H9 (cell line): ENCODE measurements at places on chromosomes 2 and 18.

DNA sequence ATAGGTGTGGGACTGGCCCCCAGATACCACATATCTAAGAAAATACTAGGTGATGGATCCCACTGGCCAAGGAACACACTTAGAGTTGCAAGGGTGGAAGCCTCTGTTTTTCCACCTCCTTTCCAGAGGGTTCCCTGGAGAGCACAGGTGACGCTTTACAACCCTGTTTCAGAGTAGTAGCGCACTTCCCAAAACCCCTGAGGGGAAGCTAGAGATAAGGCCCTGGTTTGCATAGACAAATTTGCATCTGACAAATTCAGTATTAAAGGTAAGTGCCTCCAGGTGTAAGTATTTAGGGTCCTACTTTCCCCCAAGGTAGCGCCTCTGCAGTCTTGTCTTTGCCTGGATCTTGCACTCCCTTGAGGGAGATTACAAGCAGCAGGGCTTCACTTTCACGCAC is 474 bp upstream of the CERKL start:
- peak overlapping the region; percentile 90 for H3K4me3 ChIP-seq
- H3K36me3 ChIP-seq: no peaks in the 10 kb centered on the region
- peaks cover 35% of the 10 kb centered on the region; the same call in 1 of the 2 replicates for H3K27me3 ChIP-seq
- no peak overlapping the region for H3K27ac ChIP-seq
- DNase-seq: peak; percentile 29

DNA sequence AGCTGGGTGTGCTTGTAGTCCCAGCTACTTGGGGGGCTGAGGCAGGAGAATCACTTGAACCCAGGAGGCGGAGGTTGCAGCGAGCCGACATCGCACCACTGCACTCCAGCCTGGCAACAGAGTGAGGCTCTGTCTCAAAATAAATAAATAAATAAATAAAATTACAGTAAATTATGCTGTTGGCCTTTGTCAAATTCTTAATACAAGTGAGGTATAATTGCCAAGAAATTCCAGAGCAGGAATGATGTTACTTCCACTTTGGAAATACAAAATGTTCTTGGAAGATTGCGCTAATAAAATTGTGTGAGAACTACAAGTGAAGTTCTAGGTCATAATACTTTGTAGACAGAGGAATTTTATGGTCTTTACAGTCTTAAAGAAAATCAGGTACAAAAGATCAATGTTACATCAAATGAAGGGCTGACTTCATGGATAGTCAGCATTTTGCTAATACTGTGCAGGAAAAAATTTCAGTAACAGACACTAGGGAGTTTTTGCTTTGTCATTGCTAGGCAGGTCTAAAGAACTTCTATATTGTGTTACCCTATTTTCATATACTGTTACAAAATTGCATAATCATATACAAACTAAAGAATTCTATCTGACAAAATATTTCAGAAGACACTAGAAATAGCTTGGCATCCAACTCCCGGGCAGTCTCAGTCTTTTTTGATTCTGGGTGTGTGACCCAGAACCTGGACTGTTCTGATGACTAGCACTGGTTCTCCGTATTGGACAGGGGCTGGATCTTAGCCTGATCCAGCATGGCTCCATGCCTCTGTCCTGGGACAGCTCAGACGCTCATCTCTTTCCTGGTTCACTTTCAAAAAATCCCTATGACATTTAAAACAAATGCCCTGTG is 76.0 kb upstream of the STK17B start:
- H3K4me3 ChIP-seq: no peak overlapping the region
- no peaks in the 10 kb centered on the region for H3K4me1 ChIP-seq
- no peaks in the 10 kb centered on the region for H3K27me3 ChIP-seq

DNA sequence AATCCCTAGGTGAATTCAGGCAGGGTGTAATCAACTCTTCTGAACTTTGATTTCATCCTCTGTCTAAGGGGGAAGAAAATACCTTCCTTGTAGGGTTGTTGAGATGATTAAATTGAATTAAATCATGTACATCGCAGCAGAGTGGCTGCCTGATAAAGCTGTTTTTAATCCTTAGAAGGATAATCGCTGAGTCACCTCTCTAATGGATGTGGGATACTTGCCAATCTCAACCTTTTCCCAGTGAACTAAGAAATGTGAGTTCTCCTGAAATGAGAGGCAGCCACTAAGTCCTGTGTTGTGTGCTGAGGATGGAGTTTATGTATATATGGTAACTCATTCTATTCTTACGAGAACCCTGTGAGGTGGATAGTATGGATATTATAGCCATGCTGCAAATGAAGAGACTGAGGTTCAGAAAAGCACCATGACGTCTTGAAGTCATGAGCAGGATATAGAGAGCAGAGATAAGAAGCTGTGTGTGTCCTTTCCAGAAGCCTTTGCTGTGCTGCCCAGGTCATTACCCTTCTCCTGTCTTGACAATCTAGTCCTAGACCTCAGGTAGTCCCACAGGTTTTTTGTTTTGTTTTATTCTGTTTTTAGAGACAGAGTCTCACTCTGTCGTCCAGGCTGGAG is 93.3 kb downstream of the HNRNPLL start:
- no peak overlapping the region for H3K4me3 ChIP-seq
- no peaks in the 10 kb centered on the region for H3K27me3 ChIP-seq
- H3K36me3 ChIP-seq: no peaks in the 10 kb centered on the region

DNA sequence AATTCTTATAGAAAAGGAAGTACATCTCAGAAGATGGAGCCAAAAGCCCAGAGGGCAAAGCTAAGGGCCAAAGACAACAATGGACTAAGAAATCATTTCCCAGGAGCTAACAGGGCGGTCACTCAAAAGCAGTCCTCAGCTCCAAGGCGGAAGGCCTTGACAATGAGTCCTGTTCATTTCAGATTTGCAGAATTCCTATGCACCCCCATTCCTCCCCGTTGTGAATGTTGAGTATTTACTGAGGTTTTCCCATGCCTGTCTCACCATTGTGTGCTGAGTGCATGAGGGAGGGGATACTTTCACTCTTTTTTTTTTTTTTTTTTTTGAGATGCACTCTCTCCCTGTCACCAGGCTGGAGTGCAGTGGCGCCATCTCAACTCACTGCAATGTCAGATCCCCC is 18.8 kb upstream of the DTNB start:
- no peak overlapping the region for H3K27ac ChIP-seq
- no peaks in the 10 kb centered on the region for H3K36me3 ChIP-seq
- no peaks in the 10 kb centered on the region for H3K4me1 ChIP-seq
- no peak overlapping the region for H3K4me3 ChIP-seq
- H3K27me3 ChIP-seq: no peaks in the 10 kb centered on the region
